GDM1 (cell line): ENCODE measurements at places on chromosomes 2 and 18.

DNA sequence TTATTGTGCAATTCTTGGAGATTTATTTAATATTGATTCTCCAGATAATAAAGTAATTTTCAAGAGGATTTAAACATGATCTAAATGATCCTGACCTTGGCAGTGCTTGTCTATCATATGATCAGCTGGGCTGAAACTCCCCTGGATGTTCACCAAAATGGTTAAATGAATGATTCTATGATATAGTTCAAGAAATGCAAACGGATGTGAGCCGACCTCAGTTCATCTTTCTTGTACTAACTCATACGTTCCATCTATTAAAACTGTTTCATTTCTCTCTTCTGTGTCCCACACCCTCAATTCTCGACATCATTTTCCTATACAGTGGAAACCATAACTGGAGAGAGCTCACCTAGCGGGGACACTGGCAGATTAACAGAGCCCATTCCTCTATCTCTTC, 281.7 kb upstream of the CCDC68 start:
- no peak for DNase-seq

- DNase-seq: no peak
These were observed 22.0 kb downstream of the ZNF804A start for GRCh38 chr2:184620367-184620766.

- DNase-seq: no peak
These were observed 151.8 kb downstream of the MGAT5 start for GRCh38 chr2:134405611-134406081.

GRCh38 chr2:128941751-128942150, 623.1 kb upstream of the HS6ST1 start:
- DNase-seq: no peak

GRCh38 chr2:240423788-240424191, 11.7 kb upstream of the GPC1 start:
- no peak for DNase-seq

- DNase-seq: no peak
These were observed 31.4 kb downstream of the DIS3L2 start for GRCh38 chr2:231992888-231993287.

GRCh38 chr2:186913870-186914269, 64.9 kb upstream of the ZSWIM2 start:
- no peak for DNase-seq

- DNase-seq: no peak
These were observed 43.8 kb upstream of the CDH19 start for GRCh38 chr18:66647671-66648070.

GRCh38 chr2:106531676-106532214, 44.6 kb downstream of the CD8B2 start:
- DNase-seq: no peak

- DNase-seq: no peak
These were observed 44.8 kb upstream of the BCL11A start for GRCh38 chr2:60598271-60598670.
